SJSA1 (cell line): ENCODE measurements at places on chromosomes 13 and 19. TPM values are rescaled to one million over a fixed set of nuclear protein-coding genes. Genes with fewer than 3 reads are reported as not detected.

The PSG11 gene
- not detected in 2 replicates for total RNA-seq

DNA sequence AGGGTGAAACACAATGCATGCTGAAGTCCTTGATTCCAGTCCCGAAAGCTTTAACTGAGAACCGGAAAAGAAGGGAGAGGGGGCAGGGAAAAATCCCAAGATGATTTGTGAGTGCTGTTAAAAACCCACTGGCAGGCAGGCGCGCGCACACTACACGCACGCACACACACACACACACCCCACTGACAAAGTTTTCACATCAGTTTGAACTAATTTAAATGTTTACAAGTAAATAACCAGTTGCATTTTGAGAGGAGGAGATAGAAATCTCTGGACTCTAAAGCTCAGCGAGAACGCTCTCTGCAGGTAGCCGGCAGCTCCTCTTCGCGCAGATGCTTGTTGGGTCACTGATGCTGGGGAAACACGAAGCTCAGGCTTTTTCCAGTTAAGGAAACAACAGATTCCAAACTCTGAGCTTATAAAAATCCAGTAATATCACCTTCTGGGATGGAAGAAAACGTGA, 818 bp upstream of the SLITRK1 start:
- H3K4me1 ChIP-seq, result no peaks in the 10 kb centered on the region
- no peaks in the 10 kb centered on the region for H3K36me3 ChIP-seq
- no peak overlapping the region for H3K4me3 ChIP-seq

The ZNF780A gene
- 19.0 and 20.1 TPM in 2 replicates for total RNA-seq

The ZNF835 gene
- total RNA-seq, result not detected in 2 replicates

GRCh38 chr13:75197803-75198202, 284.2 kb downstream of the TBC1D4 start:
- no peaks in the 10 kb centered on the region for H3K4me1 ChIP-seq
- no peak overlapping the region for H3K27ac ChIP-seq
- DNase-seq, result no peak
- no peak overlapping the region for H3K4me3 ChIP-seq
- H3K27me3 ChIP-seq, result 0 out of 2 replicates have a peak, but pooled peaks cover 3% of the 10 kb centered on the region
- no peaks in the 10 kb centered on the region for H3K36me3 ChIP-seq

The LIG4 gene
- total RNA-seq, result 23.1 and 24.5 TPM in 2 replicates

- H3K4me3 ChIP-seq, result peak within 1 kb of the TSS; percentile 36
- no peaks in the 10 kb centered on the region for H3K4me1 ChIP-seq
- DNase-seq, result no peak
- H3K27me3 ChIP-seq, result no peaks in the 10 kb centered on the region
- no peak within 1 kb of the TSS for H3K27ac ChIP-seq
Measured at GRCh38 chr19:11964858-11965645, at the start of gene ZNF763. ZNF763 (plus strand) TSS chr19:11965040; CDS start chr19:11965209, 169 bp downstream.

GRCh38 chr13:41608111-41608838, 150.9 kb downstream of the RGCC start:
- H3K4me1 ChIP-seq, result peaks cover 25% of the 10 kb centered on the region
- no peaks in the 10 kb centered on the region for H3K27me3 ChIP-seq
- DNase-seq, result no peak
- peaks cover 3% of the 10 kb centered on the region for H3K36me3 ChIP-seq

GRCh38 chr13:53311561-53311960, 282.9 kb downstream of the OLFM4 start:
- no peaks in the 10 kb centered on the region for H3K36me3 ChIP-seq
- H3K4me3 ChIP-seq, result no peak overlapping the region
- no peaks in the 10 kb centered on the region for H3K27me3 ChIP-seq
- no peaks in the 10 kb centered on the region for H3K4me1 ChIP-seq
- DNase-seq, result no peak

GRCh38 chr19:30783936-30784335, 411.8 kb downstream of the ZNF536 start:
- no peaks in the 10 kb centered on the region for H3K4me1 ChIP-seq
- no peak for DNase-seq
- no peaks in the 10 kb centered on the region for H3K36me3 ChIP-seq
- H3K27me3 ChIP-seq, result no peaks in the 10 kb centered on the region

- peaks cover 13% of the 10 kb centered on the region for H3K27me3 ChIP-seq
- H3K4me3 ChIP-seq, result no peak overlapping the region
- no peaks in the 10 kb centered on the region for H3K4me1 ChIP-seq
- H3K36me3 ChIP-seq, result no peaks in the 10 kb centered on the region
Measured at GRCh38 chr19:33785795-33786194, 10.9 kb upstream of the KCTD15 start.

The ZNF534 gene
- not detected in 2 replicates for total RNA-seq

DNA sequence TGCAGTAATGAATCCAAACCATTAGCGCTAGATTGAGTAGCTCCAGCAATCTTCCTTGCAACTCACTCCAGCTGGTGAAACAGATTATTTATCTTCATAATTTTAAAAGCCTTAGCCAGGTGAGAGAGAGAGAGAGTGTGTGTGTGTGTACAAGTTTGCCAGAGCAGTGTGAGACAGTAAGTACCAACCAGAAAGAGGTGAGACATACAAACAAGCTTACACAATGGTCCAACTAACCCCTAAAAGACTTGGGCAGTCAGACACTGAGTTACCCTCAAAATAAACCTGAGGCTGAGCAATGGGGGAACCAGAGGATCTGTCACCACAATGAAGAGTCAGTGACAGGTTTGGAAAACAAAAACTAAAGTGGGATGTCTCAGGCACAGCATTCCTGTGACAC, 8.1 kb upstream of the THSD1 start:
- no peak overlapping the region for H3K4me3 ChIP-seq
- DNase-seq, result no peak
- peaks cover 5% of the 10 kb centered on the region for H3K4me1 ChIP-seq
- H3K36me3 ChIP-seq, result peaks cover 36% of the 10 kb centered on the region

The ZNF709 gene
- total RNA-seq, result 0.97 TPM in 1 of 2 replicates, not detected in the other

DNA sequence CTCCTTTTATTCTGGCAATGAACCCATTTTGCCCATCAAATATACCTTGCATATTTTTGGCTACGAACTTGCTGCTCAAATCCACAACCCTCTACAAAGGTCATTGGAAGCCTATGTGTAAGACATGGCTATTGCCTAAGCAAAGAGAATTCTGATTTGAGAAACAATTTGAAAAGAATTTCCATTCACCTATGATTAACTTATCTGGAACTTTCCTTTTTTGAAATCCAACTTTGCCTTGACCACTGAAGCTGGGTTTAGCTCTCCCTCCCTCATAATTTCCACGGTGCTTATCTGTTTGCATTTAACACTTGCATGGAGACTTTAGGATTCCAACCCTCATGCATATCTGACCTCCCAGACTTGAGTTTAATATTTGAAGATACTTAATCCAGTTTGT, 1514.7 kb upstream of the SLC10A2 start:
- DNase-seq, result no peak
- H3K27me3 ChIP-seq, result no peaks in the 10 kb centered on the region
- H3K27ac ChIP-seq, result no peak overlapping the region
- H3K36me3 ChIP-seq, result no peaks in the 10 kb centered on the region
- H3K4me3 ChIP-seq, result no peak overlapping the region

- H3K36me3 ChIP-seq, result no peaks in the 10 kb centered on the region
- no peaks in the 10 kb centered on the region for H3K27me3 ChIP-seq
- H3K4me3 ChIP-seq, result no peak overlapping the region
- peaks cover 20% of the 10 kb centered on the region for H3K4me1 ChIP-seq
- H3K27ac ChIP-seq, result no peak overlapping the region
Measured at GRCh38 chr19:43684326-43684725, 14.4 kb upstream of the PLAUR start.

GRCh38 chr13:55538424-55538823, 1602.3 kb upstream of the PRR20A start:
- no peak overlapping the region for H3K27ac ChIP-seq
- no peaks in the 10 kb centered on the region for H3K4me1 ChIP-seq
- no peak for DNase-seq
- no peaks in the 10 kb centered on the region for H3K27me3 ChIP-seq
- H3K36me3 ChIP-seq, result no peaks in the 10 kb centered on the region
- no peak overlapping the region for H3K4me3 ChIP-seq

GRCh38 chr19:17402982-17403855, 2.2 kb downstream of the BST2 start:
- peaks cover 15% of the 10 kb centered on the region for H3K4me1 ChIP-seq
- H3K4me3 ChIP-seq, result no peak overlapping the region
- H3K36me3 ChIP-seq, result no peaks in the 10 kb centered on the region
- H3K27me3 ChIP-seq, result no peaks in the 10 kb centered on the region
- DNase-seq, result no peak
- H3K27ac ChIP-seq, result no peak overlapping the region

The C19orf85 gene
- total RNA-seq, result not detected in 2 replicates

The INAFM1 gene
- 2.4 and 2.5 TPM in 2 replicates for total RNA-seq

GRCh38 chr13:31870511-31870910, 131.2 kb downstream of the RXFP2 start:
- H3K36me3 ChIP-seq, result no peaks in the 10 kb centered on the region
- DNase-seq, result no peak
- no peaks in the 10 kb centered on the region for H3K4me1 ChIP-seq
- H3K27me3 ChIP-seq, result no peaks in the 10 kb centered on the region
- H3K4me3 ChIP-seq, result no peak overlapping the region
- H3K27ac ChIP-seq, result no peak overlapping the region

GRCh38 chr19:47066376-47067214, 18.2 kb upstream of the TMEM160 start:
- no peaks in the 10 kb centered on the region for H3K27me3 ChIP-seq
- H3K4me3 ChIP-seq, result no peak overlapping the region
- H3K27ac ChIP-seq, result no peak overlapping the region
- no peaks in the 10 kb centered on the region for H3K4me1 ChIP-seq
- no peak for DNase-seq
- H3K36me3 ChIP-seq, result peaks cover 73% of the 10 kb centered on the region

The KLK14 gene
- not detected in 2 replicates for total RNA-seq

The NFIX gene
- total RNA-seq, result 9.4 and 10.9 TPM in 2 replicates

The SHISA7 gene
- not detected in 2 replicates for total RNA-seq

The MYO1F gene
- total RNA-seq, result 0.37 and 0.94 TPM in 2 replicates

- H3K4me1 ChIP-seq, result no peaks in the 10 kb centered on the region
- H3K4me3 ChIP-seq, result no peak overlapping the region
- no peaks in the 10 kb centered on the region for H3K27me3 ChIP-seq
- H3K27ac ChIP-seq, result no peak overlapping the region
- DNase-seq, result no peak
- no peaks in the 10 kb centered on the region for H3K36me3 ChIP-seq
Measured at GRCh38 chr13:35618565-35619083, 142.1 kb upstream of the MAB21L1 start.

DNA sequence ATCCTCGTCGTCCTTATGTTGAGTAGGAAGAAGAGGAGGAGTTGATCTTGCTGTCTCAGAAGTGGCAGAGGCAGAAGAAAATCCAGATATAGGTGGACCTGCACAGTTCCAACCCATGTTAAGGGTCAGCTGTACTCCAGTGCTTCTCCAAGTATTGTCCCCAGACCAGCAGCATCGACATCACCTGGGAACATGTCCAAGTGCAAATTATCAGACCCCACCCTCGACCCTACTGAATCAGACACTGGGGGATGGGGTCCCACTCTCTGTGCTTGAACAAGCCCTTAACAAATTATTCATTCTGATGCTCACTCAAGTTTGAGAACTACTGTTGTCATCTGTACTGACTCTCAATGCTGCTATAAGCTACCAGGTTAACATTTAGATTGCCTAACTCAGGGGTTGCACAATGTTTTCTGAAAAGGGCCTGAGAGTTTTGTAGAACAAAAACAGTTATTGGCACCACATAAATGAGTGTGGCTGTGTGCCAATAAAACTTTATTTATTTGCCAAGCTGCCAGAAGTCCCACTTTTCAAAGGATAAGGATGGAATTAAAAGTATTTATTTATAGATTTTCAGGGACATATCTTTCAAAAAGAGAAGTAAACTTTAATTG, 226.7 kb upstream of the IPO5 start:
- DNase-seq, result no peak
- no peak overlapping the region for H3K4me3 ChIP-seq
- H3K27me3 ChIP-seq, result no peaks in the 10 kb centered on the region
- H3K27ac ChIP-seq, result no peak overlapping the region

DNA sequence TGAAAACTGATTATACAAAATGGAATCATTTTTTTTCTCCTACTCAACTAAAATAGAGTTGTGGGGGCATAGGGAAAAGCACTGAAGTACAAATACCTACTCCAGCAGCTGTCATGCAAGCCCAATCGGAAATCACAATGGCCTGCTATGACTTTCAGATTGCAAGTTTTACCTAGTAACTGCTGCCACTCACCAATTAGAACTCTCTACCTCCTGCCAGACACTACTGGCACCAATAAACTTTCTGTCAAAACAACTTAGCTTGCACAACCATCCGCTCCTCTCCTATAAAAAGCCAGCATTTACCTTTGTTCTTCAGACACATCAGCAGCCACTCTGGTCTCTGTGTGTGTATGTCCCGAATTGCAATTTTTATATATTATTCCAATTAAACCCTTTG, 9.3 kb upstream of the TRPC4 start:
- DNase-seq, result no peak
- H3K27ac ChIP-seq, result no peak overlapping the region
- no peaks in the 10 kb centered on the region for H3K4me1 ChIP-seq
- no peak overlapping the region for H3K4me3 ChIP-seq
- H3K27me3 ChIP-seq, result 0 out of 2 replicates have a peak, but pooled peaks cover 3% of the 10 kb centered on the region

GRCh38 chr13:70043685-70044084, 63.9 kb upstream of the ATXN8OS start:
- H3K4me3 ChIP-seq, result no peak overlapping the region
- no peaks in the 10 kb centered on the region for H3K36me3 ChIP-seq
- no peaks in the 10 kb centered on the region for H3K27me3 ChIP-seq
- H3K4me1 ChIP-seq, result no peaks in the 10 kb centered on the region

The PALM3 gene
- not detected in 2 replicates for total RNA-seq

The RFPL4A gene
- not detected in 2 replicates for total RNA-seq

DNA sequence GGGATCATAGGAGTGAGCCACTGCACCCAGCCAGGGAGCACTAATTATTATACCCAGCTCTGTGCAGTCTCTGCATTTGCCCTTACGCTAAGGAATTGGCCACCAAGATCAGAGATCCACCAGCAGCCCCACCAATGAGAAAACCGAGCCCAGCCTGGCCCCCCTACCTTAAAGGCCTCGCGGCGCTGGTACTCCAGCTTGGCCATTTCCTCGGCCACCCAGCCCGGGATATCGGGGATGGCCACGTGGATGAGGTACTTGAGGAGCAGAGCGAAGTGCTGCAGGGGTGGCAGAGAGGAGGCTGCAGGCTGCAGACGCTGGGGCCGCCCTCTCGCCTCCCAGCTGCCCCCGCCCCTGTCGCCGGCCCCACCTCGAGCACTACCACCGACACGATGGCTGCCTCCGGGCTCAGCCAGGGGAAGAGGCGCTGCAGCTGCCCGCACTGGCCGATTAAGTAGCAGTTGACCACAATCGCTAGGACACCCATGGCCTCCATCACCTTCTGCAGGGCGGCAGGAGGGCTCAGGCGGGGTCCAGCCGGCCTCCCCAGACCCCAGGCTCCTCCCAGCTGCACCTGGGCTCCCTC, 7.5 kb downstream of the ANO8 start:
- H3K27ac ChIP-seq, result no peak overlapping the region
- H3K27me3 ChIP-seq, result no peaks in the 10 kb centered on the region
- H3K36me3 ChIP-seq, result peaks cover 17% of the 10 kb centered on the region
- peaks cover 20% of the 10 kb centered on the region for H3K4me1 ChIP-seq
- no peak overlapping the region for H3K4me3 ChIP-seq

GRCh38 chr19:1224047-1224825, 13.6 kb downstream of the CBARP start:
- no peak for DNase-seq
- H3K4me3 ChIP-seq, result no peak overlapping the region
- no peak overlapping the region for H3K27ac ChIP-seq
- peaks cover 4% of the 10 kb centered on the region; the same call in 1 of the 2 replicates for H3K4me1 ChIP-seq

GRCh38 chr19:6378486-6378885, 2.8 kb upstream of the PSPN start:
- no peak overlapping the region for H3K27ac ChIP-seq
- peaks cover 51% of the 10 kb centered on the region for H3K36me3 ChIP-seq
- DNase-seq, result no peak
- H3K4me3 ChIP-seq, result no peak overlapping the region

The MISP3 gene
- total RNA-seq, result 0.34 TPM in 1 of 2 replicates, not detected in the other

The FBXO27 gene
- total RNA-seq, result 1.5 TPM in 1 of 2 replicates, not detected in the other

The LGI4 gene
- total RNA-seq, result not detected in 2 replicates

GRCh38 chr19:29013325-29013724, 199.6 kb downstream of the UQCRFS1 start:
- H3K4me3 ChIP-seq, result no peak overlapping the region
- no peak for DNase-seq
- H3K4me1 ChIP-seq, result no peaks in the 10 kb centered on the region

The CRTC1 gene
- 1.3 and 2.5 TPM in 2 replicates for total RNA-seq
